HT-29 (cell line): ENCODE measurements at places on chromosomes 13 and 19. TPM values are rescaled to one million over a fixed set of nuclear protein-coding genes. Genes with fewer than 3 reads are reported as not detected.

Gene KANK3
- total RNA-seq, result 0.23 and 1.4 TPM in 2 replicates

Gene POU4F1
- not detected in 2 replicates for total RNA-seq

Gene ZNF547
- 1.0 and 3.2 TPM in 2 replicates for total RNA-seq

Gene FBXW9
- total RNA-seq, result 32.9 and 38.0 TPM in 2 replicates
